ENCODE measurements at places on chromosomes 2 and 18. TPM values are rescaled to one million over a fixed set of nuclear protein-coding genes. Genes with fewer than 3 reads are reported as not detected.

RBM44 gene
- 2.2 TPM for total RNA-seq

SCN3A gene
- 139 TPM for total RNA-seq

EN1 gene
- 5.4 TPM for total RNA-seq

SLC5A7 gene
- 3.1 TPM for total RNA-seq

All from cerebellum (tissue), 4 donors.